ENCODE measurements at places on chromosomes 1 and 21. TPM values are rescaled to one million over a fixed set of nuclear protein-coding genes. Genes with fewer than 3 reads are reported as not detected.

Gene SAMD13
- polyA plus RNA-seq = not detected

- DNase-seq = no peak
Observed at GRCh38 chr21:20735257-20735656, 263.0 kb upstream of the NCAM2 start.

- DNase-seq = no peak
Observed at GRCh38 chr1:210901981-210902770, 231.8 kb downstream of the KCNH1 start.

DNA sequence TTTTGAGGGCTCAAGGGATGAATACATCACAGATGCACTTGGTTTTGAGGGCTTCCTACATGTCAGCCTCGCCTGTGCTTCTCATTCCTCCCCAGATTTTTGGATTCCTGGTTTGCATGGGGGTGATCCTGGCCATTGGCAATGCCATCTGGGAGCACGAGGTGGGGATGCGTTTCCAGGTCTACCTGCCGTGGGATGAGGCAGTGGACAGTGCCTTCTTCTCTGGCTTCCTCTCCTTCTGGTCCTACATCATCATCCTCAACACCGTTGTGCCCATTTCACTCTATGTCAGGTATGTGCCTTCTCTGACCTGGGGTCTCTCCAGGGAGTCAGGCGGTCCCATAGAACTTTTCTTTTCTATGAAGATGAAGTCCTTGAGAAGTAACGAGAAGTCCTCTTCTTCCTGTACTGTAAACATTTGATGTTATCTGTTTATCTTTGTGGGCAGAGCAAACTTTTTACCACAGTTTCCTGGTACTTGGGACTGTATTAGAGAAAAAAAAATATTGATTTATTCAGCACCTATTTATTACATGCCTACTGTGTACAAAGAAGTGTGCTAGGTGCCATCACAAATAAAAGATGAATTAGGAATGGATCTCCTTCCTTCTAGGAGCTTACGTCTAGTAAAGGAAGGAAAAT, 12.0 kb downstream of the ATP8B2 start:
- no peak for DNase-seq

DNA sequence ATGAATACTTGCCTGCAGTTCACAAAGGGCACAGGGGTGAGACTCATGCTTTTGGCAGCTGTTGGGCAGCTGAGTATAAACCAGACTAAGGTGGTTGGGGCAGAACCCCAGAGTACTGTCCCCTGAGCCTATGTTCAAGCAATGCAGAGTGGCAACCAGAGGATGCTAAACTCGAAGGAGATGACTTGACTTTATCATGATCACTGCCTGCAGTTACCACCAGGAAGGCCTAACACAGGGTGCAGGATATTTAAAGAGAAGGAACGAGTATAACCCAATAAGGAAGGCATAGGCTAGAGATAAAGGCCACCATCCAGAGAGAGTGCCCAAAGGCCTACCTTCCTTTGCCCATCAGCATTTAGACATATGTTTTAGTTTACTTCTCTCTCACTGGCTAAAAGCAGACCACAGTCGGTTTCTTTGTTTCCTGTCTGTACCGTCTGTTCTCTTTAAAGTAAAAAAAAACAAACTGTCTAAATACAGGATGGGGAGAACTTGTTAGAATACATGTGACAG, 83.3 kb downstream of the MPZL1 start:
- DNase-seq = no peak

DNA sequence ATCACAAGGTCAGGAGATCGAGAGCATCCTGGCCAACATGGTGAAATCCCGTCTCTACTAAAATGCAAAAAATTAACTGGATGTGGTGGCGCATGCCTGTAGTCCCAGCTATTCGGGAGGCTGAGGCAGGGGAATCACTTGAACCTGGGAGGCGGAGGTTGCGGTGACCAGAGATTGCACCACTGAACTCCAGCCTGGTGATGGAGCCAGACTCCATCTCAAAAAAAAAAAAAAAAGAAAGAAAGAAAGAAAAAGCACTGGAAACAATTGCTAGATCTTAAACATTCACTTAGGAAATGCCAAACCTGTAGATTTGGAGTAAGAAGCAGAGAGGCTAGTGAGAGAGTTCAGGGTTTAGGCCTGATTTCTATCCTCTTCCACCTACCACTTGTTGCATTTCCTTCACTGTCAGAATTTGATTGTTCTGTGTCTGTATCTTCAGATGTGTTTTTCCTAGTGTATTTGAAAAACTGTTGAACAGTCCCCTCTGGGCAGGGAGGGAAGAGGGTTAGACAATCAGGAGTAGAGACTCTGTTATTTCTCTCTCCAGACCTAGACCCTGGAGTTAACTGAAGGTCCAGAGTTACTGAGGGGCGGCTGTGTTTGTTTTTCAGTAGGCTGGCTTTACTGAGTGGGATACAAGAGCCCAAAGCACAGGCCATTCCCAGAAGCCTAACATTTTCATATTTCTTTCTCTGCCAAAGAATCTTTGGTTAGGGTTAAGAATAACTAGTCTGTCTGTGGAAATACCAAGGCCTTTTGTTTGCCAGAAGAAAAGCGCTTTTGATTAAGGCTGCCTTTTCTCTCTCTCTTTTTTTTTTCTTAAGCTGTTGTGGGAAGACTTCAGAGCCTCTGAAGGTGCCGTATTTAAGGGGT, 31.1 kb upstream of the MACF1 start:
- no peak for DNase-seq

- DNase-seq = no peak
Observed at GRCh38 chr1:86527306-86527705, 19.6 kb upstream of the CLCA4 start.

DNA sequence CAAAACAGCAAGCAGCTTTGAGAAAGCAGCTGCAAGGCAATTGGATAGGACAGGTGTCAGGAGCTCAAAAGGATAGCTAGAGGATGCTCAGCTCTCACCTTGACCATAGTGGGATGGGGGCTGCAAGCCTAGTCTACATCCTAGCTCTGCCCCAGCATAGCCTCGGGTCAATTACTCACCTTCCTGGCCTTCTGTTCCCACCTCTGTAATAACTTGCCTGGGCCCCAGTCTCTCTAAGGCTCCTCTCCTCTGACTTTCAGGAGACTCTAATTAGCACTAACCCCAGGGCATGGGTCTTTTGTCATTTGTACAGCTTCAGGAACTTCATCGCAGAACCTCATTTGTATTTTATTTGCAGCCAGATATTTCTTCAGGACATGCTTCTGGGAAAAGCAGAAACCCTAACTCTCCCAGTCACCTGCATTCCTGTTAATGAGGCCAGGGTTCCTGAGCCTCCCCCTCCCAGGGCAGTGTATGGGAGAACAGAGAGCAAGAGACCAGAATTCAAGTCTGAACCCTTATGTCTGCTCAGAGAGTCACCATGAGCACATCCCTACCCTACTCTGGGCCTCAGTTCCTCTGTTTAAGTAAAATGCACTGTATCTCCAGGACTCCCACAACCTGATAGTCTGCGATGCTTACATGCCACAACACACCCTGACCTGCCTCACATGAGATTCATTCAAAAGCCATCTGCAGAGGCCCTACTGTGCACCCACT, 108.1 kb downstream of the MATN1 start:
- no peak for DNase-seq

DNA sequence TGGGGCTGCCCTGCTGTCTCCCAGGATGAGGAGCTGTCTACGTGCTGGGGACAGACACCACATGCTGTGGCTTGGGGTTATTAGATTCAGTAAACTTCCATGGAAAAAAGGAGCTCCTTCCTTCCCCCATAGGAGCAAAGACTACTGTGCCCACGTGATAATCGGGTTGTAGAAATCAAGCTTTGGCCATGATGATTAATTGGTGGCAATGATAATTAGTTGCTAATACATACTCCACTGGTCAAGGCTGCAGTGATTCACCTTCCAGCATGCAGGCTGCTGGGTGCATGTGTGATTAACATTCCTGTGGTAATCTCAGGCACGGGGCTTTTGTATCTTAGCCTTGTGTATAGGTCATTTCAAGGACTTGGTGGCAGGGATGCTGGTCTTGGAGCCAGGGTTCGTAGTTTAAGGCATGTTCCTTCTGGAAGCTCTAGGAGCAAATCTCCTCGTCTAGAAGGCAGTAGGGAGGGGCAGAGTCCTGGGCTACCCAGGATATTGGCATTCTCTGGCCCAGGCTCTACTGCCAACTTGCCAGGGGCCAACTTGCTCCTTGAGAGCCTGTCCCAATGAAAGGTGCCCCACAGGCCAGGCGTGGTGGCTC, 41.4 kb downstream of the TMCO4 start:
- no peak for DNase-seq

- no peak for DNase-seq
Observed at GRCh38 chr1:164774819-164775654, 216.1 kb downstream of the PBX1 start.

GRCh38 chr1:230199034-230199433, 132.0 kb downstream of the GALNT2 start:
- no peak for DNase-seq

- DNase-seq = no peak
Observed at GRCh38 chr1:26190373-26190987, at the start of gene CATSPER4. CATSPER4 (plus strand) TSS chr1:26190602; CDS start chr1:26190628, 26 bp downstream.

DNA sequence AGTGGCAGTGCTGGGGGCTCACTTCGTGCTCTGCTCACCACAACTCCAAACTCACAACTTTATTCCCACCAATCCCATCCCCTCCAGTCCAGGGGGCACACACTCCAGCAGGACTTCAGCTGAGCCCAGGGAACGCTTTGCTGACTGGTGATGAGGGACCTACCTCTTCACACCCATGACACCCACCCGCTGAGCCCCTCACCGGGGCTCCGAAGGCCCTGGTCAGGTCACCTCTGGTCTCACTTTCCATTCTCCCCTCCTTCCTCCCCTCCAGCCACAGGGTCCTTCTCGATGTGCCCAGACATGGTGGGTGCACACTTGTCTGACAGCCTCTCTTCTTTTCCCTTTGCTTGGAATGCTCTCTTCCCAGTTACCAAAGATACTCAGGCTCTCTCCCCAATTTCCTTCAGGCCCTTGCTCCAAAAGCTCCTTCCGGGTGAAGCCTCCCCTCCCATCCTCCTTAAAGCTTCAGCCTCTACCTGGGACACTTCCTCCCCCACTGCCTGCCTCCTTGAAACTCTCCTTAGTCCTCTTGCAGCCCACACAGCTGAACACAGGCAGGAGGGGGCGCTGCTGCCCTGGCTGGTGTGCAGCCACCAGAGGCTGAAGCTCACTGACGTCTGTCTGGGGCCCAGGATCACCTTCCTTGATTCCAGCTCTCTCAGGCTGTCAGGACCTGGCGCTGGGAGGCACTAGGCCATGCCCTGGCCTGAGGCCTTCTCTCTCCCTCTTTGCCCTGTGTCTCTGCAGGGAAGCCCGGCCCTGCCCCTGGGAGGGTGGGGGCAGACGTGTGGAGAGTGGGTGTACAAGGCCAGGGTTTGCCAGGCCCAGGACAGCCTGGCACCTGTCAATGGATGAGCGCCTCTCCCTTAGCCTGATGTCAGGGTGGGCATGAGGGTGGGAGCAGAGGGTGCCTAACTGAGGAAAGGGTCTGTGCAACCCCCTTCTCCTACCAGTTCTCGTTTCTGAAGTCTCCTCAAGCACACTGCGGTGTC, 1.6 kb downstream of the KCNE1 start:
- peak; percentile 80 for DNase-seq

GRCh38 chr1:207744000-207744534, 7.8 kb upstream of the CD46 start:
- DNase-seq = no peak

Measured in CD14-positive monocyte (primary cell).